ENCODE measurements at places on chromosomes 5 and 9. TPM values are rescaled to one million over a fixed set of nuclear protein-coding genes. Genes with fewer than 3 reads are reported as not detected.

DNA sequence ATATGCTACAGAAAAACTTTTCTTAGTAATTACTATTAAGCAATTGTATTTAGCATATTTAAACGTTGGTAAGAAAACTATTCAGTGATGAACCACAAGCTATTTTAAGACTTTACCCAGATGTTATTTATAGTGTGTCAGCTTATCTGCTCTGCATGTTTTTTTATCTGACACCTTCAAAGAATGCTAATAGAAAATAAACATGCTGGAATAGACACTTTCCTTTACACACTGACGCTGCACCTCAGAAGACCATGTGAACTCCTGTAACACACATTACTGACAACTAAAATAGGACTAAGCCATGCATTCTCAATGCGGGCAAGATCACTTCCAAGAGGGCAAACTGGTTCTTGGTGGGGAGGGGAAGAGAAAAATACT lies 38.3 kb downstream of the FNIP1 start:
- DNase-seq = no peak

DNA sequence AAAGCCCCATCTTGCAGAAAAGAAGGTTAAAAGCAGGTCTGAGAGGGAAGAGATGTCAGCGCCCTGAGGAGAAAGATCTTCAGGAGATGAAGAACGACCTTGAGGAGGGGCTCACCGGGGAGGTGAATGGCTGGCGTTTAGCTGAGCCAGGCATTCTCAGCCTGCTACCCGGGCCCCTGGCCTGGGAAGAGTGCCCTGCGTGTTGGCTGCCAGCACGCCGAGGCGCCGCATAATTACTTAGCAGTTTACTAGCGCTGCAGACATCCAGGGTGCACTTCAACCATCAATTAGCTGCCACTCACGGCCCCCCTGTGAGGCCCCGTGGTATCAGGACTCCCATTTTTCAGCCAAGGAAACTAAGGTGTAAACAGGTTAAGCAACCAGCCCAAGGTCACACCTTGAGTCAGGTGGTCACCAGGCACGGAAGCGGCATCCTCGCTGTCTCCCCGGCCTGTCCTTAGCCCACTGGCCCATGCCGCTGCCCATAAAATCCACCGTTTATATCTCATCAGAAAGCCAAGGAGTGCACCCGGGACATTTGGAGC lies 551.9 kb downstream of the BNC2 start:
- no peak for DNase-seq

DNA sequence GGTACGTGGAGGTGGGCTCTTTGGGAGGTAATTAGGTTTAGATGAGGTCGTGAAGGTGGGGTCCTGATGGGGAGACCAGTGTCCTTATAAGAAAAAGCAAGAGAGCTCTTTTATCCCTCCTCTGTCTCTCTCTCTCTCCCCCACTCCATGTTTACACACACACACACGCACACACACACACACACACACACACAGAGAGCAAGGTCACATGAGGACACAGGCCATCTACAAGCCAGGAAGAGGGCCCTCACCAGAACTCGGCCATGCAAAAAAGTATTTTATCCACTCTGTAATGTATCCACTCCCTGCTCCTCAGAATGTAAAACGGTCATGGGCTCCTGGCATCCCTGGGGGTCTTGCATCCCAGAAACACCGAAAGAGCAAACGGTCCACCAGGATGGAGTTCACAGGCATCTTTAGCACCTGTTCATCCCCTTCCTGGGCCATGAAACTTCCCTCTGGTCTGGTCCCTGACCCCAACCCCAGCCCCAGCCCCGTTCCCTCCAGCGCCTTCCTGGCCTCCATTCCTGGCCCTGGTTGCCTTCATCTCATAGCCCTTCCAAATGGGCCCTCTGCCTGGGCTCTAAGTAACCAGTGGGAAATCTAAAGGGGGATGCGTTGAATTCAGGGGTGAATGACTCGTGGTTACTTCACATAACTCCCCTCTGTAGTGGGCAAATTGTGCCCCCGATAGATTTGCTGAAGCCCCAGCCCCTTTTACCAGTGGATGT lies 88.8 kb downstream of the NSUN2 start:
- no peak for DNase-seq

- no peak for DNase-seq
Observed at GRCh38 chr5:158899211-158899610, 200.5 kb downstream of the EBF1 start.

DNA sequence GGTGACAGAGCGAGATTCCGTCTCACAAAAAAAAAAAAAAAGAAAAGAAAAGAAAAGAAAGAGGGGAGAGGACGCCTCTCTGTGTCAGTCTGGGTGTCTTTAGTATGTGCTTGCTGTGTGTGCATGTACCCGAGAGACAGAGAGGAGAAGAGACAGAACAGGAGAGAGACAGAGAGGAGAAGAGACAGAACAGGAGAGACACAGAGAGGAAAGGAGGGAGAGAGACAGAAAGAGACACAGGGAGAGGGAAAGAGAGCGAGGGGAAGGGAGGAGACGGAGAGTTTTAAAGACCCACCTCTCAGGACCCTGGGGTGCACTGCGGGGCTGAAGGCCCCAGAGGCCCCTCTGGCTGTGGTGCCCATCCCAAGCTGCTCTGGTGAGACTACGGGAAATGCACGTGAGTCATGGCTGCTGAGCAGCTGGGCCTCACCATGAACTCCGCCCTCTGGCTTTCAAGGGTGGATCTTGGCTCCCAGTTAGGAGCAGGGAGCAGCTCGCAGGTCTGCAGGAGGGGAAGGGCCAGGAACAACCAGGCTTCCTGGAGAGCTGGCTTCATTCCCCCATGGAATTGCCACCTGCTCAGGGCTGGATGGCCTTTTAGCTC lies 7.9 kb downstream of the SLC6A3 start:
- DNase-seq = peak; percentile 19

The CCL27 gene
- not detected for total RNA-seq

DNA sequence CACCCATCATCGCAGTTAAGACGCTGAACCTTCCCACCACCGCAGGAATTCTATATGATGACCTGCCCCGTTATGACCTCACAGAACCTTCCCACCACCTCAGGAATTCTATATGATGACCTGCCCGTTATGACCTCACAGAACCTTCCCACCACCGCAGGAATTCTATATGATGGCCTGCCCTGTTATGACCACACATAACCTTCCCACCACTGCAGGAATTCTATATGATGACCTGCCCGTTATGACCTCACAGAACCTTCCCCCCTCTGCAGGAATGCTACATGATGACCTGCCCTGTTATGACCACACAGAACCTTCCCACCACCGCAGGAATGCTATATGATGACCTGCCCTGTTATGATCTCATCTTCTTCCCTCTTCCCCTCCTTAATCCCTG lies 64.3 kb downstream of the IRX1 start:
- DNase-seq = no peak

- DNase-seq = no peak
Observed at GRCh38 chr5:127187706-127188105, 102.9 kb upstream of the MEGF10 start.

The NMUR2 gene
- 6.4 TPM for total RNA-seq

DNA sequence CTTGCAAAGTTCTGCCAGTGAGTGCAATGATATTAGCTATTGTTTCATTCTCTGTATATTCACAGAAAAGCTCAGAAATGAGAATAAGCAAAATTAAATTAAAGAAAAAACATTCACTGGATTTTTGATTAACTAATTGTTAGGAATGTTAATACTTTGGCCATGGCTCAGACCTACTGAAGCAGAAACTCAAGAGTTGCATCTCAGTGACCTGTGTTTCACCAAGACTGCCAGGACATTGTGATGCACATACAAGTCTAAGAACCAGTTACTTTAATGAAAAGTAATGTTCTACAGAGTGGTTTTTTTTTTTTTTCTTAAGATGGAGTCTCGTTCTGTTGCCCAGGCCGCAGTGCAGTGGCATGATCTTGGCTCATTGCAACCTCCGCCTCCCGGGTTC lies 464.9 kb upstream of the NMUR2 start:
- no peak for DNase-seq

DNA sequence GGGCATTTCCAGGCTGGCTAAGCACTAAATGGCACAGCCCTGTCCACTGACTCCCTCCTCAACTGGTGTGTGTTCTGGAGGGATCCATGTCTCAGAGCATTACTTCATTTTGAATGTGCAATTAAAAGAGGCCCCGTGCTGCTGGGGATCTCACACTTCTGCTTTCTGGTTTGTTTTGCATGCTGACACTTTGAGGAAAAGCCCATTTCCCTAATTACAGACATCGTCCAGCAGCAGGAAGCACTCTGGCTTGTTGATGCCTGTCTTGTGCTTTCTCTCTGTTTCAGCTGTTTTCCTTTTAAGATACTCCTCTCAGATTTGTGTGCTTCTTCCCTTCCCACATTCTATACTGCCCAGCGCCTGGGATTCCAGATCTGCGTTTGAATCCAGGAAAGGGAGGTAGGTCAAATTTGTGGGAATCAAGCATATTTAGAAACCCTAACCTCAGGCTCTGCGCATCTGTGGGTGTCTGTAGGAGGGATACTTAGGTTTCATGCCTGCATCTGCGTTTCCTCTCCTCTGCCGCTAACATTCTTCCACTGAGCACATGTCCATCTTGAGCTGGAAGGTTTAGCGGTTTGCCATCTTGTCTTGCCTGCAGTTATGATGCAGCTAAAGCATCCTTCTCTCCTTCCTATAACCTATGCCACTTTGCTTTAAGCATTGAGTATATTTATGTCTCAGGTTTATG lies 25.7 kb downstream of the SYK start:
- DNase-seq = no peak

DNA sequence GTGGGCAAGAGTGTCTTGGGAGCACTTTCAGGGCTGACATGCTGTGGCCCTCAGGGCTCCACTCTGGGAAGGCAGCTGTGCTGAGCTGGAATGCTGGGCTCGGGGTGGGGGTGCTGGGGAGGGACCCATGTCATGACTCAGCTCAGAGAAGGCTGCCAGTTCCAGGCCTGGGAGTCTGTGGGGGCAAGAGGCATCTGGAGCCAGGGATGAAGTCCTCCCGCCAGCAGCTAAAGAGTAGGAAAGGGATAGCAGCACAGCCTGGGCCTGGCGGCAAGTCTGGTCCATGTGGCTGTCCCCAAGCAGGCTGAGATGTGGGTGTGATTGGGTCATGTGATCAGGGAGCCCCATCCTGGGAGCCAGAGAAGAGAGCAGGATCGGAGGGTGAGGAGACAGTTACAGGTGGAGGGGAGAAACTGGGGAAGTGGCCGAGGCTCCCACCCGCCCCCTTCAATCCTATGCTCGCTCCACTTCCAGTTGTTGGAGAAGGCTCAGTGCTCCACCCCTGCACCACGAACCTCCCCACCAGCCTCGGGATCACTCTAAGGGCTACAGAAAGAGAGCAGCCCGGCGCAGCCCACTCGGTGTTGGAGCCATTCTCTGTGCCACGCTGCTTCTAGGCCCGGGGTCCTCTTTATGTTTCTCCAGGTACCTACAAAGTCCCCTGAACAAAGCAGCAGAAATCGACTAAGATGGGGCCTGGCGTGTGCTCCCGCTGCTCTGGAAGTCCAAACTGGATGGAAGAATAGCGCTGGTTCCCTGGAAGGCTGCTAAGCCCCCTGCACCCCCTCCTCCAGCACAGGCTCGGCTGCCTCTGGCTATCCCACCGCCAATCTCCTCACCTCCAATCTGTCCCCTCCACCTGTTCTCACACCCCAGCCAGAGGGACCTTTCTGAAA lies 12.0 kb downstream of the PDGFRB start:
- DNase-seq = peak; percentile 55

GRCh38 chr5:158543539-158544387 lies 556.0 kb downstream of the EBF1 start:
- DNase-seq = no peak

- peak; percentile 84 for DNase-seq
Observed at GRCh38 chr9:78004478-78005229, 27.0 kb downstream of the GNAQ start.

The LCN12 gene
- total RNA-seq = not detected

The GRXCR2 gene
- not detected for total RNA-seq

DNA sequence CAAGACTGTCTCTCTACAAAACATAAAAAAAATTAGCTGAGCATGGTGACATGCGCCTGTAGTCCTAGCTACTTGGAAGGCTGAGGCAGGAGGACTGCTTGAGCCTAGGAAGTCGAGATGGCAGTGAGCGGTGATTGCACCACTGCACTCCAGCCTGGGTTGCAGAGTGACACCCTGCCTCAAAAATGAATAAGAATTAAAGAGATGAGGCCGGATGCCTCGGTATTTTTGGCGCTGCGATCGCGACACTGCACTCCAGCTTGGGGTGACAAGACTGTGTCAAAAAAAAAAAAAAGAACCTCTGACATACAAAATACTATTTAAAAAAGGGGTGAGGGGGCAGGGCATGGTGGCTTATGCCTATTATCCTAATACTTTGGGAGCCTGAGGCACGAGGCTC lies 7.3 kb downstream of the GPBP1 start:
- no peak for DNase-seq

GRCh38 chr9:22169727-22170503 lies 160.8 kb upstream of the CDKN2B start:
- no peak for DNase-seq

DNA sequence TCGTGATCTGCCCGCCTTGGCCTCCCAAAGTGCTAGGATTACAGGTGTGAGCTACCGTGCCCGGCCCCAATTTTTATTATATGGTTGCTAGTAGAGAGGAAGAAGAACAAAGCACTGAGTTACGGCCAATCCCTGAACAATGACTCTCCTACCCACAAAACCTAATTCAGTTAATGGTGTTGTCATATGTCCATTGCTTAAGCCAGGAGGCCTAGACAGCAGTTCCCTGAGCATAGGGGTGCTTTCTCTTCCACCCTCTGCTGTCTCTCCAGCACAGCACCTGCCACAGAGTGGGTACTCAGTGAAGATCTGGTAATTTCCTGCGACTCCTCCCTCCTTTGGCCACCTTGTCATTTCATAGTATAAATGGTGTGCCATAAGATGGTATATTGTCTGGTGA lies 21.4 kb upstream of the LTC4S start:
- no peak for DNase-seq

GRCh38 chr5:133709209-133709725 lies 96.9 kb upstream of the FSTL4 start:
- no peak for DNase-seq

GRCh38 chr9:80410106-80410505 lies 838.3 kb downstream of the TLE4 start:
- DNase-seq = peak; percentile 43

GRCh38 chr9:90303655-90304054 lies 339.0 kb downstream of the DIRAS2 start:
- no peak for DNase-seq

DNA sequence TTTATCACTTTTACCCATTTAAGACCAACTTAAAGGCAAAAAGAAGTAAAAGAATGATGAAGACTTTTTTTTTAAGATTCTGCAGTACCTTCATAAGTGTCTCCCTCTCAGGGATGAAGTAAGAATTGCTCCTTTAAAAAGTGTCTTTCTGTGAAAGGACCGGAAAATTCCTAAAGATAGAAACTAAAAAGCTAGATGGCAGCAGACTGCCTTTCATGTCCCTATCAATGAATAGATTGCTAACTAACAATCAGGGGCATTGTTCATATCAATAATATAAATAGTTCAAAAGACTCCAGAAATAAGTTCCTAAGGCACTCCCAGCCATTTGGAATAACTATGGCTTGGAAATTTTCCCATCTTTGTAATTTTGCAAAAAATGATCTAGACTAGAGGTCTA lies 558.0 kb downstream of the PDE4D start:
- no peak for DNase-seq

The DBH gene
- total RNA-seq = not detected
